ENCODE measurements at places on chromosomes 7 and 10.

GRCh38 chr10:129861776-129862531 lies 102.1 kb downstream of the EBF3 start:
- DNase-seq: no peak

DNA sequence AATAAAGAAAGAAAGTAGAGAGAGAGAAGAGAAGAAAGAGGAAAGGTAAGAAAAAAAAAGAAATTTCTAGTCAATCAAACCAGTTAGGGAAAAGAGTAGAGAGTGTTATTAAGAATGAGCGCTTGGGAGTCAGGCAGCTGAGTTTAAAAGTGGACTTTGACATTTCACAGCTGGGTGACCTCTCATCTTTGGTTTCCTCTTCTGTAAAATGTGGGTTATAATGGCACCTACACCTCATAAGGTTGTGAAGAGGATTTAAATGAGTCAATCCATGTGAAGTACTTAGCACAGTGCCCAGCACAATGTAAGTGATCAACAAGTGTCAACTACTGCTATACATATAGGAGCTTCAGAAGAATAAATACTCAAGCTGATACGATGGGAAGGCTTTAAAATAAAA lies 12.2 kb downstream of the HOXA1 start:
- DNase-seq: no peak

DNA sequence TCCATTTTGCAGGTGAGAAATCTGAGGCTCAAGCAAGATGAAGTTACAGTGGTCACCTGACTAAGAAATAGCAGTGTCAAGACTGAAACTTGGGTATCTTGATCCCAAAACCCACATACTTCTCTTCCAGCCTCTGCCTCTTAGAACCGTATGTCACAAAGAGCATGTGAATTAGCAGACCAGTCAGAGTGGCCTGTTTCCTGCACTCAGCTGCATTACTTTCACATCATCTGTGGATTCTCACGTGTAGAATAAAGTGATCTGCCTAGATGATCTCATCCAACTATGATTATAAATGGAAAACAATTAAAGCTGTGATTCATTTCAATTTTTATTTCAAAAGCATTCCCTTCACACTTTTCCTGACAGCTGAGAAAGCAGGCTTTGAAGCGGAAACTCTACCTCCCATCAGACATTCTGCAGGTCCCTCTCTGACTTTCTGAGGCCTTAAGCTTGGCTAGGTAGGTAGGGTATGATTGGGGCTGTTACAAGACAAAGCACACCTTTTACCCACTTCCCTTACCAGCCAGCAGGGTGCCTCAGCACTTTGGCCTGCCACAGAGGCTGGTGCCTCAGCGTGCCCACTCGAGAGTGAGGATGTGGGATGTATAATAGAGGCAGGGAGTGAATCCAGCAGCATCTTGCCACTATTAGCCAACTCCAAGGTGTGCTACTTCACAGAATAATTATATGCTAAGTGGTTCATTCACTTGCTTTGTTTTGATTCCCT lies 70.2 kb upstream of the PDE1C start:
- DNase-seq: no peak

GRCh38 chr7:69654381-69654780 lies 56.1 kb downstream of the AUTS2 start:
- peak; percentile 66 for DNase-seq

DNA sequence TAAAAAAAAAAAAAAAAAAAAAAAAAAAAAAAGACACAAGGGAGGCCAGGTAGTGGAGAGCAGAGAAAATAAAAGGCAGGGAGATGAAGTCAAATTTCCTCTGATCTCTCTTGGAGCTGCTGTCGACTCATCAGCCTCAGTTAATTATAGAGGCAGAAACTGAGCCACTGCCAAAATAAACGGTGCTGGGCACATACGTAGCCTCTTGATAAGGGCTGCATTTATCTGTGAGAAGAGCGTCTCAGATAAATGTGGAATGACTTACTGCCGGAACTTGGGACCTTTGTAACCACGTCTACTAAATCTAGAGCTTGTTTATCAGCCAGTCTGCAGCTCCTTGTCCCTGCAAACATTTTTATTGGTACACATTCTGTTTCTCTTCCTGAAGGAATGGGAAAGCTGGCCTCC lies 162.3 kb downstream of the BAMBI start:
- DNase-seq: no peak

DNA sequence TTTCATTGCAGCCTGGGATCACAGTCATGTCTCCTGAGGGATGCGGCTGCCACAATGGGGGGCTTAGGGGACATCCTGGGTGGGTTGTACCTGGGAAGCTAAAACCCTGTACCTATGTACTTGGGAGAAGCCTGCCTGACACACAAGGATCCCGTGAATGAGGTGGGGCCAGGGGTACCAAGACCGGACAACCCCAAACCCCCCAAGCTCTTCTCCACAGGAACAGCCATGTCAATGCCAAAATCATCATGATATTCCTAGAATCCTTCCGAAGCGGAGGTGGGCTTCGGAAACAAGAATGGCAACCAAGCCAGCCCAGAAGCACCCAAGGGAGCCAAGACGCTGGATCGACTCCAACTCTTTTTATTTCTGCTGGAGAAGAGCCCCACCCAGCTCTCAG lies 260.3 kb upstream of the TCERG1L start:
- DNase-seq: no peak

DNA sequence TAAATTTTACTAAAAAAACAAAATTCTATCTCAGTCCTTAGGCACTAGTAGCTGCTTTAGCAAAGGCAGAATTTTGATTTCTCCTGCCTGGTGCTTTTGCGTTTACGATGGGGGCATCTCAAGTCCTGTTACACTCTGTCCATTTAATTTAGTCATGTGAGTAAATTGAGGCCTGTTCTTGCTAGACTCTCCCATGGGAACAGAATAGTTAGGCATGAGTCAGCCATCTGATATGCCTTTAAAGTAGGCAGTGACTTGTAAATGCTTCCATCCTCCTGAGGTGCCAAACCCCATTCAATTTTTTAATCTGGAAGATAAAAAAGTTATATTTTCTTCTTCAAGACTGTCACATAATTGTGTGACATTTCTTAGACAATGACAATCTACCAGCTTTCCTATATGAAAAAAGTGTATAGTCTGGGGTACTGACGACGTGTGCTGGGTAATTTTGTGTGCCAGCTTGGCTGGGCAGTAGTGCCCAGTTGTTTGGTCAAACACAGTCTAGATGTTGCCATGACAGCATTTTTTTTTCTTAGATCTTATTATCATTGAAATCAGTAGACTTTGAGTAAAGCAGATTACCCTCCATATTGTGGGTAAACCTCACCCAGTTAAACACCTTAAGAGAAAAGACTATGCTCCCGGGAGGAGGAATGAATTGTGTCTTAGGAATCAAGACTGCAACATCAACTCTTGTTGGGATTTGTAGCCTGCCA lies 603.4 kb downstream of the SORCS1 start:
- DNase-seq: peak; percentile 73

- DNase-seq: no peak
These were observed 89.2 kb upstream of the JAZF1 start for GRCh38 chr7:28269700-28270361.

DNA sequence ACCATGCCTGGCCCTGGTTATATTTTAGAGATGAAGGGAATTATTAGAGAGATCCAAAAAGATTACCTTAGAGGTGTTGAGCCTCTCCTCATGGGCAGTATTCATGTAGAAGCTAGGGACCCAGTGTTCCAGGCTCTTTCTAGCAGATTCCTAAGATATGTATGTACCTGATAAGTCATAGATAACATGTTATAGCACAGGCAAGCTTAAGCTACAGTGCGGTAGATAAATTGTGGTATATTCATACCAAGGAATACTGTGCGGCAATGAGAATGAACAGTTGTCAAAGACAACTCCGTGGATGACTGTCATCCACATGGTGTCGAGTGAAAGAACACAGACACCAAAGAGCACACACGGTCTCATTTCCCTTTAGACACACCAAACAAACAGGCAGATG lies 53.1 kb downstream of the TACR2 start:
- no peak for DNase-seq

- DNase-seq: no peak
These were observed 32.0 kb downstream of the WAC start for GRCh38 chr10:28564905-28565304.

DNA sequence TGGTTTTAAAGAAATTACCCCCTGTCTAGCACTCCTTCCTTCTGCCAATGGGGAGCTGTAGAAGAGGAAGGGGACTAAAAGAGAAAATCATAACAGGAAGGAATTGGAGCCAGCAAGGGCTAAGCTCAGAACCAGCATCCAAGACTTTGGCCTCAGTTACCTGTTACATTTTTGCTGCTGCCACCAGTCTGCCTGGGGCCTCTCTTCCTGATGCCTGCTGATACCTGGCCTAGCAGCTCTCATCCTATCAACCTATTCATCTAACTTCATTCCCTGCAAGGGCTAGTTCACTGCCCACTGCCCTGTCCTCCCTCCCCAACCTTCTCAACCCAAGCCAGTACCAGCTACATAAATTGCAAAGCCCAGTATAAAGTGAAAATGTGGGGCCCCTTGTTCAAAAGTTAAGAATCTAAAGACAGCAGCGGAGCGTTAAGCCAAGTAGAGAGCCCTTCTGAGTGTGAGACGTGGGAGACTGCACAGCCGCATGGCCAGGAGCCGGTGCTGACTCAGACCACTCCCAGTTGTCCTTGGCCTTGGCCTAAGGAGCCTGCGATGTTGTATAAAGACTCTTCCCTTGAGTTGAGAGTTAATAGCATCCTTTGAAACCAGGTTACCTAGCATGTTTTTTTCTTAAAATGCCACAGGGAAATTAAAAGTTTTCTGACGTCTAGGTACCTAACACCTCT lies 13.2 kb upstream of the AOC1 start:
- no peak for DNase-seq

DNA sequence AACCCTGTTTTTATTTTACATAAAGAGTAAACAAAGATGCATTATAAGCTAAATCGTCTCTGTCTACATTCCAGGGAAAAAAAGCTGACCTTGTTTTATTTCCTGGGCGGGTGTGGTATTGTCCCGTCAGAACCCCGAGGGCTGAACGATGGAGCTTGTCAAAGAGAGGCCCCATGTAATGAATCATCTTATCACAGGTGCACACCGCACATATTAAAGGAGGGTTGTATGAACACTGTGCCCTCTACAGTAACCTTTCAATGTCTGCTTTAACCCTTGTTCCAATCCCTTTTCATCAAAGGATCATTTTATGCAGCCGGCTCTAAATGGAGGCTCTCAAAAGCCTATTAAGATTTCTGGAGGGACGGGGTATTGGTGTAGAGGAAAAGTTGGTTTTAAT lies 158.5 kb upstream of the YAE1 start:
- no peak for DNase-seq

GRCh38 chr10:86954681-86955500 lies 2.5 kb downstream of the MMRN2 start:
- DNase-seq: no peak

GRCh38 chr7:83701736-83702135 lies 52.8 kb upstream of the SEMA3E start:
- DNase-seq: peak; percentile 27

DNA sequence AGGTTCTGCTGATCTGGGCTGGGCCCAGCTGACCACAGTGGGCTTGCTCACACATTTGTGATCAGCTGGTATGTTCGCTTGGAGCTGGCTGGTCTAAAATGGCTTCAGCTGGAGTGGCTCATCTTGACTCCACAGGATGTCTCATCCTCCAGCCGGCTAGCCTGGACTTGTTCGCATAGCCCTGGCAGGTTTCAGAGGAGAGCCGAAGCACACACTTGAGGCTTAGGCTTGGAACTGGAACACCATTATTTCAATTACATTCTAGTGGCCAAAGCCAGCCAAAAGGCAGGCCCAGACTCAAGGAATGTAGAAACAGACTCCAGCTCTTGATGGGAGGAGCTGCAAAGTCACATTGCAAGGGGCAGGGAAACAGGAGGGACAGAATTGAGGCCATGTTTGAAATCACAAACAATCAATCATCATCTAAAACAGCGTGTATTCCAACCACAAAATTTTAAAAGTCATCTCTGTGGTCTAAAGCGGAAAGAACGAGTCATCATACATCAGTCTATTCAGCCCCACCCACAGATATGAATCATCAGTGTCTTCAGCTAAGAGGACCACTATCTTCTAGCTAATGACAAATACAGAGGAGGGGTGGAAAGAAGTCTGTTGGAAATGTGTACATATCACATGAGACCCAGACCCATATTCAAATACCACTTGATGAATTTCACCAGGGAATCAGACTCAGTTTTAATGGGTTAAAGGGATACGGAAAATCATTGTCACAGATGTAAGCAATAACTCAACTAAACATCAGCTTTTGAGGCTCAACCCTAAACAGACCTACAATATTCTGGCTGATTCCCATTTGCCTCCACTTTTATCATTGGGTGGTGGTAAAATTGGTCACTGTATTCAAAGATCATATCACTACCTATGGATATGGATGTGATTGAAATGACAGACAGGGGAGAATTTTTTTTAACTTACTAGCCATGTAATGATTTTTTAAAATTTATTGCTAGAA lies 139.0 kb upstream of the MKLN1 start:
- peak; percentile 81 for DNase-seq

GRCh38 chr10:62869958-62870357 lies 53.8 kb upstream of the EGR2 start:
- no peak for DNase-seq

DNA sequence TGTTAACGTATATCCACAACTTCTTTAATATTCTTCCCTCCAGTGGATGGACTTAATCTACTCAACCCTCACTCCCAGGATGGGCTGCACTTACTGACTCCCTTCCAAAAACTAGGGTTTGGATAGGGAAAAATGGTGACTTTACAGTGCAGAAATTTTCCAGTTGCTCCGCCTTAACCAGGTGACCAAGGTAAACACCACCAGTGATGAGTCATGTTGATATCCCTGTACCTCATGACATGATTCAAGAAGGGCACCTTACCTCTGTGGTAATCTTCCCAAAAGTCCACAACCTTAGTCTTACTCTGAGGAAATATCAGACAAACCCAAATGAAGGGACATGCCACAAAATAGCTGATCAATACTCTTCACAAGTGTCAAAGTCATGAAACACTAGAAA lies 3.5 kb upstream of the GSTK1 start:
- no peak for DNase-seq

DNA sequence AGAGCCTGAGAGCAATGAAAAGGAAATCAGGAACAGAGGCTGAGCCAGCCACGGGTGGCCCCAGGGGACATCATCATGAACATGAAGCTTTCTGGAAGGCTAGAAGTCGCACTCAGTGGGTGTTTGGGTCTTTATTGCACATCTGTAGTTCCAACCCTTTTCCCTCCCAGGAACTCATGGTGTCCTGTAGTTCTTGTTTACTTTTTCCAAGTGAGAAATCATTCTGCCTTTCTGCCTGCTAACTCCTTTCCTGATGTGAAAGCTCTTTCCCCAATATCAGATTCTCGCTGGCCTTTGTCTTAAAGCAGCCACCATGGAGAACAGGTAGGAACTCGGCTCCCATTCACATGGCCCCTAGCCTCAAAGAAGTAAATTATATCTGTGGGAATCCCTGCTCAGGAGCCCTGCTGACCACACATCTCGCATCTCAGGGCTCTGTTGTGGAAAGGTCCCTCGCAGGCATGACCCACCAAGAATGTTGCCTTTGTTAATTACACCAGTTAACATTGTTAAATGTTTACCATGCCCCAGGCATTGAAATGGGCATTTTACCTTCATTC lies 542.7 kb downstream of the TNS3 start:
- no peak for DNase-seq

GRCh38 chr7:14432924-14433323 lies 443.5 kb upstream of the ETV1 start:
- no peak for DNase-seq
